ENCODE measurements at places on chromosomes 16 and 17.

GRCh38 chr17:20153231-20153630 is 144.1 kb downstream of the SPECC1 start:
- no peak overlapping the region for H3K4me3 ChIP-seq
- peaks cover 9% of the 10 kb centered on the region for H3K4me1 ChIP-seq
- no peaks in the 10 kb centered on the region for H3K27me3 ChIP-seq

GRCh38 chr17:33046361-33047255 is 55.0 kb downstream of the SPACA3 start:
- H3K27ac ChIP-seq, result no peak overlapping the region
- no peaks in the 10 kb centered on the region for H3K36me3 ChIP-seq
- no peaks in the 10 kb centered on the region for H3K27me3 ChIP-seq
- H3K4me3 ChIP-seq, result no peak overlapping the region

DNA sequence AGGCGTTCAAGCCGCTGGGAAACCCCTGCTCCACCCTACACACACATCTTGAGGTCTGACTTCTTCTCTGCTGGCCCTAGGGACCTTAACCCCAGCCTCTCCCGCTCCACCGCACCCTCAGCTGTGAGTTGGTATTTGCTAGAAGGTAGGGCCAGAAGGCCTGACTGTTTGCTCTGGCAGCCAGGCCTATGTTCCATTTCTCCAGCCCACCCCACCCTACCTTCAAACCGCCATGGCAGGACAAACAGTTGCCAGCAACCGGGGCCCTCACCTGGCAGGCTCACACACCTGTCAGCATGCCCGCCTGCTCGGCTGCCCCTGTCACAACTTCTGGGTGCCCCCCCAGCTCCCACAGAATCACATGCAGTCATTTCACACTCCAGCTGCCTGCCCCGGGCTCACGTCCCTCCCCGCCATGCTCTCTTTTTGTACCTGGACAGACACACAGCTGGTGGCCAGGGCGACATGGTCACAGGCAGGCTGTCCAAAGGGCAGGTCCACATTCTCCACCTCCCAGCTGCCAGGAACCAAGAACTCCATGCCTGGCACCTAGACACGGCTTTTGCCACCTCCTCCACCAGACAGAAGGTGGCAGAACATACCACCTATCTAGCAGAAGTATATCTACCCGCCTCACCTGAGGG is 2.6 kb upstream of the ATP2A3 start:
- peak; percentile 60 for DNase-seq
- H3K4me3 ChIP-seq, result peak overlapping the region; percentile 83
- peak overlapping the region; percentile 90 for H3K27ac ChIP-seq
- peaks cover 2% of the 10 kb centered on the region for H3K36me3 ChIP-seq
- peaks cover 46% of the 10 kb centered on the region for H3K4me1 ChIP-seq

- peaks cover 6% of the 10 kb centered on the region for H3K4me1 ChIP-seq
- no peak overlapping the region for H3K27ac ChIP-seq
These were observed 60.6 kb downstream of the SCNN1B start for GRCh38 chr16:23362460-23363317.

GRCh38 chr16:24853169-24853824 is 7.5 kb downstream of the SLC5A11 start:
- no peak overlapping the region for H3K27ac ChIP-seq
- no peaks in the 10 kb centered on the region for H3K4me1 ChIP-seq
- H3K27me3 ChIP-seq, result peaks cover 6% of the 10 kb centered on the region
- H3K4me3 ChIP-seq, result no peak overlapping the region
- H3K36me3 ChIP-seq, result no peaks in the 10 kb centered on the region
